HuH-7 (cell line): ENCODE measurements at places on chromosomes 5 and 9.

GRCh38 chr5:50978924-50979323, 312.5 kb downstream of the PARP8 start:
- no peak for DNase-seq

DNA sequence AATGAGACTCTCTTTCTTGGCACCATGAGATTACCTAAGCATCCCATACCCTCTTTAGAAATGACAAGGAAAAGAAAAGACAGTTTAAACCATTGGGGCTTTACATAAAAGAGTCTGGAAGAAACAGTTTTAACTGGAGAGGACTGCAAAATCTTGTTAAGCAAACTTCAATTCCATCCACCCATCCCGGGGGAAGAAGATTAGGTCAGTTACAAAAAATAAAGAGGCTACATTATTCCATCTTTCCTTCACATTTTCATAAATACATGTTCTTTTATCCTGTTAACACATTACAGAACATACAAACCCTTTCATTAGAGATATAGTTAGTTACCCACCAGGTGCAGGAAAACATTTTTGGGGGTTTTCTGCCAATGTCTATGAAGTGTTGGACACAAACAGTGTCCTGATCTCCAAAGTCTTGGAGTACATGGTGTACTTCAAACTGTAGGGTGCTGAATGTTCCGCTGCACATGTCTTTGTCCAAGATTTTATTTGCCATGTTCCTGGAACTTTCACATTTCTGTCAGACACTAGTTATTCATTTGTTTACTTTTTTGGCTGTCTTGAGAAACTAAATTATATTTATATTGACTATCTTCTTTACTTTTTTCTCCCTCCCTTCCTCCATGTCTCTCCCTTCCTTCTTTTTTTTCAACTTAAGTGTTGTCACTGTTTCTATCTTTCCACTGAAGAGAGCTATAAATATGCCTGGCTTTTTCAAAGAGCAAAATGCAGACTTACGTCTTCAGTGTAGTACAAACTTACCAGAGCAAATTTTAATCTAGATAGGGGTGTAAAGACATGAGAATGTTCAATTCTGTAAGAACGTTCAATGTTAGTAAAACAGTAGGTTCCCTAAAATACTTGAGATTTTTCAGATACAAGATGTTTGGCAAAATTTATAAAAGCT, 410.9 kb upstream of the PRR16 start:
- DNase-seq: no peak

- DNase-seq: no peak
Observed at GRCh38 chr5:168661593-168662485, 82.7 kb upstream of the PANK3 start.

GRCh38 chr5:116674881-116675625, 100.4 kb upstream of the SEMA6A start:
- no peak for DNase-seq

GRCh38 chr5:126970517-126971017, 59.8 kb downstream of the MARCHF3 start:
- DNase-seq: no peak

GRCh38 chr5:40572391-40572790, 107.3 kb upstream of the PTGER4 start:
- no peak for DNase-seq

DNA sequence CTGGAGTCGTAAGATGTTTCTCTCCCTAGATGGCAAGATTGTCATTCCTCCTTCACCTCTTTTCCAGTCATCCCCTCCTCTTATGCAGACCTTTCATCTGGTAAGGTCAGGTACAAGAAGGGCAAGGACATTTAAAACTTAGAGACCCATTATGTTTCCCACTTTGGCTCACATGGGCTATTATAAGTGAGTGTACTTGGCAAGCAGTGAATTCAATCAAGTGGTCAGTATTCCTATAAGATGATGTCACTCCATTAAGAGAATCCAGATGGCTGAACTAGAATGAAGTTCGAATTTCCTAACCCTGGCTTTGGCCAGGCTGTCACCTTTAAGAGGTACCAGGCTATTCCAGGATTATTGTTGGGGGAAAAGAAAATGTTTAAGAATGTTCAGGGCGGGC, 32.2 kb downstream of the ZNF131 start:
- no peak for DNase-seq

DNA sequence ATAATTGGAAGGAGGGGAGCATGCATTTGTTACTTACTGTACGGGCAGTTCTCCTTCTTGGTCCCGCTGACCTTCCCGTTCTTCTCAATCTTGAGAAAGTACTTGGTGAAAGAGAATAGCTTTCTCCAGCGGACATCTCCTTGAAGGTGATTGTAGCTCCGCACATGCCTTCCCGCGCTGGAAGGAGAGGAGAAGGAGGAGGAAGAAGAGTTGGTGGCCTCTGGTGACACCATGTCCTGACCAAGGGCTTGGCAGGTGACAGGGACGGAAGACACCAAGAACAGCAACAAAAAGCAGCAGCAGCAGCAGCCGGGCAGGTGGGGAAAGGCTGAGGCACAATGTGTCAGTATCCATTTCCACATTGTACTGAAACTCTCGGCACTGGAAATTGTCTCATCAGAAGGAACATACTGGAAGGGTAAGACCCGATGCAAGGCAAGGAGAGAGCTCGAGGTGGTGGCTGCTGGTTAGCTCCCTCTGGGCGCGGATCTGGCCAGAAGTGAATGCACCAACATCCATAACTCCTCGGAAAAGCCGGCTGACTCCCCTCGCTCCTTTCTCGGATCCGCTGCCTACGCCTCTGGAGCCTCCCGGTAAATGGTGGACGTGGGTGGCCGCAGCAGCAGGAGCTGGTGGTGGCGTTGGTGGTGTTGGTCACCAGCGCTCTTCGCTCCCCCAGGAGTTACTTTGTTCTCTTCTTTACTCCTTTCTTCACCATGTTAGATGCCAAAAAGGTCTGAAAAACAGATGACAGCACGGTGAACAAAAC, 715 bp downstream of the FGF10 start:
- no peak for DNase-seq

DNA sequence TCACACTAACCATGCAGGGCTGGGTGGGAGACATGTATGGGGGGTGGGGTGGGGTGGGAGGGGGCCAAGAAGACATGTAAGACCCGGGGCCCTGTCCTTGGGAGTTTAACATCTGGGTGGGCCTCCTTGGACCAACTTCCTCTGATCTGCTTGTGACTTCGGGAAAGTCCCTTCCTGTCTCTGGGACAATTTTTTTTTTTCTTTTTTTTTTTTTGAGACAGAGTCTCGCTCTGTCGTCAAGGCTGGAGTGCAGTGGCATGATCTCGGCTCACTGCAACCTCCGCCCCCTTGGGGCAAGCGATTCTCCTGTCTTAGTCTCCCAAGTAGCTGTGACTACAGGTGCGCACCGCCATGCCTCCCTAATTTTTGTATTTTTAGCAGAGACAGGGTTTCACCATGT, 23.8 kb upstream of the IER5L start:
- no peak for DNase-seq

GRCh38 chr5:57513785-57514184, 31.2 kb upstream of the ACTBL2 start:
- DNase-seq: no peak

GRCh38 chr5:131587541-131587940, 47.5 kb downstream of the RAPGEF6 start:
- DNase-seq: no peak

DNA sequence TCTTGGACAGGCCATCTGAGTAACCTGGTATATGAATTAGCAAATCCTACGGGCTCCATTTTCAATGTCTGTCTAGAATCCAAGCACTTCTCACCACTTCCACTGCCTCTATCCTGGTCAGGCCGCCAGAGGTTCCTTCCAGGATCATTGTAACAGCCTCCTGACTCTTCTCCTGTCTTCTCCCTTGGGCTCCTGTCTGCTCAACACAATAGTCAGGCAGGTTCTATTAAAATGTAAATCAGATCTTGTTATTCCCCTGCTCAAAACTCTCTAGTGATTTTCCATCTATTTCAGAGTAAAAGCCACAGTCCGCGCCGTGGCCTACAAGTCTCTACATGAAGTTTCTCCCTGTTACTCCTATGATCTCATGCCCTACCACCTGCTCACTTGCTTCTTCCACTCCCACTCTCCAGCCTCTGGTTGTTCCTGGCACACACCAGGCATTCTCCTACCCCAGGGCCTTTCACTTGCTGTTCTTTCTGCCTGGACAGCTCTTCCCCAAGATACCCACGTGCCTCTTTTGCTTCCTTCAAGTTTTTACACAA, 21.7 kb downstream of the ZNF366 start:
- no peak for DNase-seq

- DNase-seq: no peak
Observed at GRCh38 chr5:62596691-62597090, 18.1 kb downstream of the LRRC70 start.

DNA sequence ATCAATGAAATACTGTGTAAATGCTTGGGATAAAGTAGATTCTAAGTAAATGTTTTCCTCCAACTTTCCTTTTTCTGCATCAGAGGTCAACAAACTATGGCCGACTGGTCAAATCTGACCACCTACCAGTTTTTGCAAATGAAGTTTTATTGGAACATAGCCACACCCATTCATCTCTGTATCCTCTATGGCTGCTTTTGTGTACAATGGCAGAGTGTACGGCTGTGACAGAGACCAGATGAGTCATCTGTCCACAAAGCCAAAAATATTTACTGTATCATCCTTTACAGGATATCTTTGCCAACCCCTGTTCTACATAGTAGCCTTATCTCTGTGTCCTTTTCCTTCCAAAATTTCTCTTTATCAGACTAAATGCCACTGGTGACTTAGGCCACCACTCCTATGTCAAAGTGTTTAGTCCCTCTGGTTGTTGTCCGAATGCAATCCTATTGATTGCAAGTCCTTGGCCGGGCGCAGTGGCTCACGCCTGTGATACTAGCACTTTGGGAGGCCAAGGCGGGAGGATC, 218.4 kb upstream of the KLF4 start:
- DNase-seq: no peak

DNA sequence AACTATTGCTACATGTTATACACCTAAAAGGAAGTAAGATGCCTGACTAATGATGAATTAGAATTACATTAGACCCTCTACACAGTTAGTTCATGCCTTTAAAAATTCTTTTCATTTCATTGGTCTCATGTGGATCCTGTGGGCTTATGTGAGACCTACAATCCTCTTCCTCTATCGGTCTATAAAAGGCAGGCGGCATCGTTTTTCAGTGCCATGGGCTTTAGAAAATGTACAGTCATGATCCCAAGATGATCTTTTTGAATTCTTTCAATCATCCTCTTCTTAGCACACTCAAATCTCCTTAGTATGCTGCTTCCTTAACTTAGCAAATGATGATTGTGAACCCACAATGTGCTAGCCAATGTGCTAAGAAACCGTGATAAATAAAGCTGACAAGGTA, 193.9 kb downstream of the ZNF608 start:
- DNase-seq: no peak

DNA sequence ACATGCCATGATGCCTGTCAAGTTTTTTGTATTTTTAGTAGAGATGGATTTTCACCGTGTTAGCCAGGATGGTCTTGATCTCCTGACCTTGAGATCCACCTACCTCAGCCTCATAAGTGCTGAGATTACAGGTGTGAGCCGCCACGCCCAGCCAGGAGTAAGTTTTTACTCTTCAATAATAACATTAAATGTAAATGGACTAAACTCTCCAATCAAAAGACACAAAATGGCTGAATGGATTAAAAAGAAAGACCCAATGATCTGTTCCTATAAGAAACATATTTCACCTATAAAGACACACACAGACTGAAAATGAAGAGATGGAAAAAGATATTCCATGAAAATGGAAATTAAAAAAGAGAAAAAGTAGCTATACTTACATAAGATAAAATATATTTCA, 37.2 kb upstream of the ISOC1 start:
- DNase-seq: no peak

DNA sequence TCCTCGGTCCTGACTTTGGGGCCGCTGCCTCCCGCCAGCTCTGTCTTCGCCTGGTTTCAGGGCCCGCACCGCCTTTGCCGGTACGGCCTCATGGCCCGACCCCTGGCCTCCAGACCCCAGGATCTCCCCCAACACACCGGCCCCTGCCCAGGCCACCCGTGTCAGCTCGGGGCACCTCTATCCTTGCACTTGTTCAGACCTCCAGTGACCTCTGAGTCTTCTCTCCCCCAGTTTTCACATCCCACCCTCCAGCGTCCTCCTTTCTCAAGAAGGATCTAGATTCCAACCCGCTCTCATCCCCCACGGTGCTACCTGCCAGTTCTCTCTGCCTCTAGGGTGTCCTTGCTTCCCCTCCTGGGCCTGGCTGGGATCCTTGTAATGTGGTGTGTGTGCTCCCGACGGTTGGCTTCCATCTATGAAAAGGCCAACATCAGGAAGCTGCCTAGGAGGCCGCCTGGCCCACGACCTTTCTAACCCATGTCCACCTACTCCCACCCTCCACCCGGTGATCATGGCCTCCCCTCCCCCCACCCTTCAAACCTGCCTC, 61.1 kb downstream of the SPATA31C2 start:
- no peak for DNase-seq

DNA sequence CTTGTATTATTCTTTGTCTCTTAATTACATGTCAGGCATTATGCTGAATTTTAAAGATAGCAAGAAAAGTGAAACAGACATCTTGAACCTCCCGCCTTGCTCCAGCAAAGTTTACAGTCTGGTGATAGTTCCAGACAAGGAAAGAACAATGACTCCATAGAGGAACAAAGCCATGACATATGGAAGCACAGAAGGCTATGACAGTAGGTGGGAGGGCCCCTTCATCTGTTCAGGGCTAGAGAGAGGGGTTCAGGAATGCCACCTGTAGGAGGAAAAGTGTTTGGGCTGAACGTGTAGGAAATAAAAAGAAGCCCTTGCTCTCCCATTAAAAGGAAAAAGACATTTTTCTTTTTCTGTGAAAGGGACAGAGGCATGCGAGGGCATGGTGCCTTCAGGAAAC, 315.6 kb downstream of the TRIM32 start:
- DNase-seq: no peak

- DNase-seq: no peak
Observed at GRCh38 chr5:145776886-145777285, 58.3 kb downstream of the PRELID2 start.

DNA sequence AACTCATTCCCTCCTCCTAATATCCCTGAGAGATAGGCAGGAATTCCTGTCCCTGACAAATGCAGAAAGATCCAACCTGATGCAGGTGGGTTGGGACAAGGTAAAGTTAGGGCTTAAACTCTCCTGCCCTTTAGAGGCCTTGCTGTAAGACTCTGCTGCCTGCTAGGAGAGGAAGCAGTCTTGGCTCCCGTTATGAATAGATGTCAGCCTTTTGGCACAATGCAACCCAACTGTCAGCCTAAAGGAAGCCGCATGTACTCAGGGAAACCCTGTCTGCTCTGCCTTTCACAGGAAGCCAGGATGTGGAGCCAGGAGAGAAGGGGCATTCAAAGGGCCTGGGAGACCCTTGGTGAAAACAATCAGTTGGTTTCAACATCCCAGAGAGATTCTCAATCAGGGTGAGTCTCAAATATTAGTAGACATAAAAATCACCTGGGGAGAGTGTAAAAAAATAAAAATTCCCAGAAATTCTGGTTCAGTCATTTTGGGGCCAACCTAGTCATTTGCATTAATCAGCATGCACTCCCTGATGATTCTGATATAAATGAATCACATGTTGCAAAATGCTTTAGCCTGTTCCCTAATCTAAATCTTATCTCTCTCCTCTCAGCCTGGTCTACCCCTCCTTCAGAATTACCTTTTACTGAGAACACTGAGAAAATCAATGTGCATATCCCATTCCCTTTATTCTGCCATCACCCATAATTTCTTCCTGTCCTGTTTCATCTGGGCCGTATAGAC, 136.2 kb upstream of the TRIM32 start:
- no peak for DNase-seq
